ELR (cell line): ENCODE measurements at places on chromosomes 16 and 17.
A peak's percentile ranks its signal among the peaks of the same experiment; 100 is the strongest.

GRCh38 chr17:57624386-57624785 is 120.7 kb downstream of the CCDC182 start:
- DNase-seq: no peak

DNA sequence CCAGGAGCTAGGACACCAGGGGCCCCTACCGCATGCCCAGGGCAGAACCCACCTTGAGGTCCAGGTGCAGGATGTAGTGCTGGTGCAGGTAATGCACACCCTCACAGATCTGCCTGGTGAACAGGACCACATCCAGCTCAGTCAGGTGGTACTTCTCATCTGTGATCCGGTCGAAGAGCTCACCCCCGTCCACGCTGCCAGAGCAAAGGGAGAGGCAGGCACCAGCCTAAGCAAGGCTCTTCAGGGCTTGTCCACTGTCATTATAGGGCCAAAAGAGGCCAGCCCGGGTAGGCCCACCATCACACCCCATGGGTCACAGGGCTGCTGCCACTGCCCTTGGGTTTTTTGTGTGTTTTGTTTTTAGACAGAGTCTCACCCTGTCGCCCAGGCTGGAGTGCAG is 21.0 kb downstream of the MYLK3 start:
- no peak for DNase-seq

DNA sequence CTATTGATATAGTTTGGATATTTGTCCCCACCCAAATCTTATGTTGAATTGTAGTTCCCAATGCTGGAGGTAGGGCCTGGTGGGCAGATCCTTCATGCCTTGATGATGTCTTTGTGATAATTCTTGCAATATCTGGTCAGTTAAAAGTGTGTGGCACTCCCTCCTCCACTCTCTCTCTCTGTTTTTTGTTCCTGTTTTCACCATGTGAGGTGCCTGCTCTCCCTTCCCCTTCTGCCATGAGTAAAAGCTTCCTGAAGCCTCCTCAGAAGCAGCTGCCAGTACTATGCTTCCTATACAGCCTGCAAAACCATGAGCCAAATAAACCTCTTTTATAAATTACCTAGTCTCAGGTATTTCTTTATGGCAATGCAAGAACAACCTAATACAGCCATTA is 47.3 kb downstream of the TOM1L2 start:
- DNase-seq: no peak

- DNase-seq: no peak
These were observed 284.5 kb downstream of the MAF start for GRCh38 chr16:79316004-79316458.

- DNase-seq: peak; percentile 66
These were observed 74.7 kb downstream of the TBC1D16 start for GRCh38 chr17:79960788-79961522.

DNA sequence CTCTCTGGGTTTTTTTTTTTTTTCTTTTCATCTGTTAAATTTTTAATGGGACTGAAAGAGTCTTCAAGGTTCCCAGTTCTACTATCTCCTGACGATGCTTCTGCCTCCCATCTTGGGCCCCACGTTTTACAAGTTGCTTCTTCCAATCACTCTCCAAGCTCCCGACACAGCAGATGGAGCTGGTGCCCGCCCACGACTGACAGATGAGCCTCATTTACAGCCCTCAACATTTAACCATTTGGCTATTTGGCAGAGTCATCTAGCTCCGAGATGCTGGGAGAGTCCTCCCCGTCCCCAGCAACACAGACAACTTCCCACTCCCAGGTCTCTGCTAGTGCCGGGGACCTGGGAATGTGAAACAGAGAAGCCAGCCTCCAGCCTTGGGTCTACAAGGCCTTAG is 276.9 kb downstream of the SHISA9 start:
- no peak for DNase-seq

GRCh38 chr17:32546031-32546444 is 59.2 kb downstream of the CDK5R1 start:
- DNase-seq: peak; percentile 9

DNA sequence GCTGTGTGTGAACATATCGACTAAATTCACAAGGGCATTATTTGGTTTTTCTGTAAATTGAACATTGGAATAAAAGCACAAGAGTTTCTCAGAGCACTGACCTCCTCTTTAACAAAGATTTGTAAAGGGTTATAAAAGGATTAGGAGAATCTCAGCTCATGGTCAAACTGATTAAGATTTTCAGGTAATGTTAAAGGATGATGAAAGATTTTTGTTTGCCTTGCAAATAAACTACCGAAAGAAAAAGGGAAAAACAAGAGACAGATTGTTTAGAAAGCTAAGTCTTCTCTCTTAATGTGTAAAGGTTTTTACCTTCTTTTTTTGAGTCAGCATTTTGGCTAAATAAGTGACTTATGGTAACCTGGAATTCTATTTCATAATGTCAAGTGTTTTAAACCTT is 47.6 kb upstream of the MED9 start:
- no peak for DNase-seq

DNA sequence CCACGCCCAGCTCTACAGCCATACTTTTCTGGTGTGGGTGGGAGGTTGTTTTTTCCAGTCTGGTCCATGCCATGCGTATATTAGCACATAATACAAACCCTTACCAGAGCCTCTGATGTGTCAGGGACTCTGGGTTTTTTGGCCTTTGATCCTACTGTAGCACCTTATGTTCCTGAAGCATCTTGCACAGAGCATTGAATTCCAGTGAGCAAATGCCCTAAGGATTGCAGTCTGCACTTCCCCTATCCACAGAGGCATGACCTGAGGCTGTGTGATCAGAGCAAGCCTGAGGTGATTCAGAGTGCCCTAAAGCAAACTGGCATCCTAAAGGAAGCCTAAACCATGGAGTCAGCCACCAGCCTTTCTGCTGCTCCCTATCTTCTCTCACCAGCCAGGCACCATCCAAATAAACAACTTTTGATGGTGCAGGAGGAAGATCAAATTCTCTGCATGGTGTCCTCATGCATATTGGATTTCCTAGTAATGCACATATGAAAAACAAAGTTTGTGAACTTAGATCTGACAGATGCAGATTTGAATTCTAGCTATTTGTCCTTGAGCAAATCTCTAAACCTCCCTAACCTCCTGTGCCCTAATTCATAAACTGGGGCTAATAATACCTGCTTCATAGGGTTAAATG is 41.2 kb upstream of the HAS3 start:
- DNase-seq: peak; percentile 96

DNA sequence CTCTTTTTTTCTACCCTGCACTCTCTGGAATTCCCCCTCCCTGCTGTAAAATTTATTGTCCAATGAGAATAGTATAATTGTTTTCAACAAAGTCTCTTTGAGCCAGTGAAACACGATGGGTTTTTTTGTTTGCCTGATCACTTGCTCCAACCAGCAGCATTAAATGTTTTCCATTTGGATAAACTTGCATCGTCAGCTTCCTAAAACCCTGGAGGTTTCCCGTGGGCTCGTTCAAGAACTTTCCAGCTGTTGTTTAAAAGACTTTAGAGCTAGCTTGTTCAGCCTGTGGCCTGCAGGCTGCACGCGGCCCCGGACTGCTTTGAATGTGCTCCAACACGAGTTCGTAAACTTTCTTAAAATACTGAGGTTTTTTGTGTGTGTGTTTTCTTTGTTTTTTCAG is 14.9 kb downstream of the NAGPA start:
- DNase-seq: no peak

DNA sequence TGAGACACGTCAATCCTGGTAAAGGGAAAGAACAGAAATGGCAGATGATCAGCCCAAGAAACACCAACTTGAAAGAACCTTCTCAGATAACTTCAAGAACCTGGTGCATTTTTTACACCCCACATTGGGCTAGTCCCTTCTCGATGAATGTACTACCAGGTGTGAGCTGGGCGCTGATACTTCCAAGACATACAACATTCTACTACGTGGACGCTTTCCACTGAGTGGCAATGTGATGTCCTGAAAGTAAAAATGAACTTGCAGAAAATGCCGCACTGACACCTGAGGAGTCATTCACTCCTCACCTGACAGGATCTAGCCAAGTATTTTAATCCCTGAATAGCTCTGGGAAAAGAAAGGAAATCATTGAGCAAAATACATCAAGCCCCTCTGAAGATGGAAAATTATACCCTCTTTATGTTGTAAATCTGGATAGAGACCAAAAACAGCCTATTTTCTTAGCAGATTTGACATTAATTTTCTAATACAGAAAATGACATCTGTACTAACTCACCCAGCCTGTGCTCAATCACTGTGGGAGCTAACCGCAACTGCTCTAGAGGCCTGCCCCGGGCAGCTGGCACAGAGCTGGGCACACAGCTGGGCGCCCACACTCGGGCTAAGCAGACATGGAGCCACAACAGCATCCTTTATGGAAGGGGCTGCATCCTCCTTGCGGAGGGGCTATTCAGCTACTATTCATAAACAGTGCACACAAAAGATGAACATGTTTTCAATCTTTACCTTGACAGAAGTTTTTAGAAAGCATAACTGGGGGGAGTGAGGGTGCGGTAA is 16.2 kb downstream of the SNN start:
- no peak for DNase-seq

- DNase-seq: peak; percentile 58
These were observed 6.6 kb upstream of the GALK1 start for GRCh38 chr17:75771334-75772281.

DNA sequence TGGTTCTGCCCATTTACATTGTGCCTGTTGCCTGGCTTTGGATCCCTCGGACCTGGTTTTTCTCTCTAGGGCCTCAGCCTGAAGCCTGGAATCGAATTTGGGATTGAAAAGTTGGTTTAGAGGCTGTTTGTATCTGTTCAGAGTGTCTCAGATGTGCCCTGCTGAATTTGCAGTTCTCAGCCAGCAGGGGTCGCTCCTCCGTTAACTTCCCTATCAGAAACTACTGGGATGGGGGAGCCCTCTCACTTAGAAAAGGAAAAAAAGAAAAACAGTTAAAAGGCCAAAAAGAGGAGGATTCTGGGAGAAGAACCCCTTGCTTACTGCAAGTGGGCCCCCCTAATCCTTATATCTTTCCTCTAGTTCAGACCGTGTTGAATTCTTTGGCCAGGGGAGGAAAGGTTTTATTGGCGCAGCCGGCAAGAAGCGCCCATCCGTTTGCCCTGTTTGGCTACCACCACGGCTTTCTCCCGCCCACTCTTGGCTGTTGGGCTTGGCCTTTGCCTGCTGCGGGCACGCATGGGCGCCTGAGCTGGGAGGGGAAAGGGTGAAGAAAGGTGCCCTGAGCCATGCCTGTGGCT is 8.7 kb downstream of the FZD2 start:
- DNase-seq: peak; percentile 48

DNA sequence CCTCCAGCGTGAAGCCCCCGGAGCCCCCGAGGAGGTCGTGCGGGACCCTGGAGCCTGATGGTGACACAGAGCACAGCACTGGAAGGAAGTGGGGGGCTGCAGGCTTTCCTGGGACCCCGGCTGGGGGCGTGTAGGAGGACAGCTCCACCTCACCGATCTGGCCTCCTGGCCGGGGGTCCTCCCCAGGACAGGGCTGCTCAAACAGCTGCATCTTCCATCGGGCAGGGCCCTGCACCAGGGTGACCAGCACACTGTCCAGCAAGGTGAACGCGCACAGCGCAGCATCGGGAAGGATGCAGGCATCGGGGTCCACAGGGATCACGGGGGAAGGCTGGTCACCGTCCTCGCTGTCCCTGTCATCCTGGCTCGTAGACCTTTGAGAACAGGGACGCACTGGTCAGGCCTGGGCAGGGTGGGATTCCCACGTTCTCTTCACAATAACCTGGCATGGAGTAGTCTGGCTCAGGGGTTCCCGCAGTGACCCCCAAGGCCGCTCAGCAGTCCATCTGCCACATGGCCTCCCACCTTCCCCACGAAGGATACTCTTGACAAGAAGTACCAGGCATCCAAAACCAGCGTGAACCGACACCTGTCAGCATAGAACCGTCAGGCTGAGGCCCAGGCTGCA is 1.2 kb downstream of the FAAP100 start:
- no peak for DNase-seq

- no peak for DNase-seq
These were observed 9.5 kb upstream of the GUCY2D start for GRCh38 chr17:7992924-7993323.

GRCh38 chr17:19361326-19361725 is 1.2 kb downstream of the B9D1 start:
- peak; percentile 37 for DNase-seq

GRCh38 chr17:44925731-44926697 is 10.7 kb upstream of the GFAP start:
- DNase-seq: no peak

DNA sequence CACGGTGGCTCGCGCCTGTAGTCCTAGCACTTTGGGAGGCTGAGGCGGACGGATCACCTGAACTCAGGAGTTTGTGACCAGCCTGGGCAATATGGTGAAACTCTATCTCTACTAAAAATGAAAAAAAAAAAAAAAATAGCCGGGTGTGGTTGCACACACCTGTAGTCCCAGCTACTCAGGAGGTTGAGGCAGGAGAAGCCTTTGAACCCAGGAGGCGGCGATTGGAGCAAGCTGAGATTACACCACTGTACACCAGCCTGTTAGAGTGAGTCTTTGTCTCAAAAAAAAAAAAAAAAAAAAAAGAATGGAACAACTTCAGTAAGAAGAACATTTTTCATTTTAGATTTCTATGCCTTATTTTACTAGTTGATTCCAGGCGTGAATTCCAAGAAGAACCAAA is 2.7 kb downstream of the NUP85 start:
- no peak for DNase-seq
